NCI-H1417 treated with DMSO at 0.1 percent for 48 hours (cell line): ENCODE measurements at places on chromosomes 7 and 10.

GRCh38 chr7:78149787-78150186 is 351.2 kb downstream of the PHTF2 start:
- no peak for DNase-seq

GRCh38 chr10:119454316-119454715 is 88.2 kb downstream of the RGS10 start:
- no peak for DNase-seq

DNA sequence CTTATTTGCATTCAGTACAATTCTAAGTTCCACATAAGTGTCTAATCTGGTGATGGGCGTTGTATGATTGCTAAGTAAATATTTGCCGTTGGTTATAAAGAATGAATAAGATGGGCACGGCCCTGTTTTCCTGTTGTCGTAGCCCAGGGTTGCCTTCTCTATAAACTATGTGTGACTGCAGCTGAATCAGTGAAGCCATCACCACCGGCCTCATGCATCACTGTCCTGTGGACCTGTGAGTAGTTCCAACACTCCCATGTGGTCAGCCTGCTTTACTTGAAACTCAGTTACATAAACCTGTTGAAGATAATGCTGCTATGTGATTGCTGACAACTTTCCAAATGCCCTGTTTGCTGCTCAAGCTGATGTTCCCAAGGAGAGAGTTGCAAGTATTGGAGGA is 21.6 kb upstream of the KLF6 start:
- DNase-seq, result no peak

- DNase-seq, result no peak
Observed at GRCh38 chr7:101612885-101613515, 16.1 kb downstream of the MYL10 start.
